Activated CD8-positive, alpha-beta memory T cell treated with anti-CD3 and anti-CD28 coated beads for 1 hour (primary cell): ENCODE measurements at places on chromosomes 1 and 21.

GRCh38 chr1:183188240-183188639, 2.2 kb downstream of the LAMC2 start:
- DNase-seq: no peak

GRCh38 chr1:182552527-182552926, 36.5 kb downstream of the RNASEL start:
- no peak for DNase-seq

- no peak for DNase-seq
These were observed 223.4 kb downstream of the DSCAM start for GRCh38 chr21:40623528-40623927.

GRCh38 chr21:44701541-44701940, 4.6 kb downstream of the KRTAP10-12 start:
- DNase-seq: no peak

- DNase-seq: no peak
These were observed 19.5 kb downstream of the HYI start for GRCh38 chr1:43434256-43434655.

- DNase-seq: no peak
These were observed 37.1 kb downstream of the PLA2G4A start for GRCh38 chr1:186865857-186866256.

DNA sequence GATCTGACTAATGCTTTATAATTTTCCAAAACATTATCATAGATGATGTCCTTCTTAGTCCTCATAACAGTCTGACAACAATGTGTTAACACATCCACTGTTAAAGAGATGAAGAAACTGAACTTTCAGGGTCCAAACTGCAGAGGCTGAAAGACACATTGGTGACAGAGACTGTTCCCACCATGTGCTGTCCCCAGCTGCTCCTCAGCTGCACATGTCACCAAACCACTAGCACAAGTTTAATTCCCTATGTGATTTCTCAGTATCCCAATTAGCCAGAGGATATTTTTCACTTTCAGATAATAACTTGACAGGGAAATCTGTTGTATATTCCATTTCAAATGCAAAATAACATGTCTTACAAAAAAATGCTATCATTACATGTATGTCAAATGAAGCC, 24.6 kb downstream of the LAMC2 start:
- no peak for DNase-seq

DNA sequence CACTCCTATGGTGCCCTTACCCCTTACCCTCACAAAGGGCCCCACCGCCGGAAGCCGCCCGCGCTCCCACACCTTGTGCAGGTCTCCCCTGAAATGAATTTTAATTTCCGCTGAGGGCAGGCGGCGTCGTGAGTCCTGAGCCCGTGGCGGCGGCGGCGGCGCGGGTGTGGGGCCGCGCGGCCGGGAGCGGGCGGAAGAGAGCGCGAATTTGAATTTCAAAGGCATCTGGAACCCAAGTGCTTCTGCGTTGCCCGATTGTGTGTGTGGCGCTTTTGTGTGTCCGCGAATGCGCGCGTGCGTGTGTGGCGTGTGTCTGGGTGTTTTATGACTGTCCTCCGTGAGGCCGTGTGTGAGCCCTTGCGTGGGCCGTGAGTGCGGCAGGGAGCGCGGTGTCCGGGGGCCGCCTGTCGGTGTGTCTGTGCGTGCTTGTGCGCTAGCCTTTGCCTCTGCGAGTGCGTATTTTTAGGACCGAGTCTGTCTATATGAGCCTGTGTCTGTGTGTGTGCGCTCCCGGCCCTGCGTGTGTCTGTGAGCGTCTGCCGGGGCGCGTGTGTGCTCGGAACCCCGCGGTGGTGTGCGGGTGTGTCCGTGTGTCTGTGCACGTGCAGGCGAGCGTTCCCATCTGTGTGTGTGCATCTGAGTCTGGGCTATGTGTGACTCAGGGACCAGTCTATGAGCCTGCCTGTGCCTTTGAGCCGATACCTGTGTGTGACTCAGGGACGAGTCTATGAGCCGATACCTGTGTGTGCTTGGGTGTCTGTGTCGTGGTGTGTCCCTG, 7.9 kb upstream of the ADGRB2 start:
- no peak for DNase-seq

GRCh38 chr1:239263801-239264200, 122.6 kb upstream of the CHRM3 start:
- no peak for DNase-seq

- no peak for DNase-seq
These were observed 21.9 kb upstream of the NBL1 start for GRCh38 chr1:19622204-19622603.

- DNase-seq: no peak
These were observed 198.7 kb downstream of the KCNT2 start for GRCh38 chr1:196409586-196409985.

GRCh38 chr1:27102707-27103468, 52.0 kb downstream of the SLC9A1 start:
- peak; percentile 71 for DNase-seq

- no peak for DNase-seq
These were observed 137.2 kb upstream of the ETS2 start for GRCh38 chr21:38668541-38668940.

DNA sequence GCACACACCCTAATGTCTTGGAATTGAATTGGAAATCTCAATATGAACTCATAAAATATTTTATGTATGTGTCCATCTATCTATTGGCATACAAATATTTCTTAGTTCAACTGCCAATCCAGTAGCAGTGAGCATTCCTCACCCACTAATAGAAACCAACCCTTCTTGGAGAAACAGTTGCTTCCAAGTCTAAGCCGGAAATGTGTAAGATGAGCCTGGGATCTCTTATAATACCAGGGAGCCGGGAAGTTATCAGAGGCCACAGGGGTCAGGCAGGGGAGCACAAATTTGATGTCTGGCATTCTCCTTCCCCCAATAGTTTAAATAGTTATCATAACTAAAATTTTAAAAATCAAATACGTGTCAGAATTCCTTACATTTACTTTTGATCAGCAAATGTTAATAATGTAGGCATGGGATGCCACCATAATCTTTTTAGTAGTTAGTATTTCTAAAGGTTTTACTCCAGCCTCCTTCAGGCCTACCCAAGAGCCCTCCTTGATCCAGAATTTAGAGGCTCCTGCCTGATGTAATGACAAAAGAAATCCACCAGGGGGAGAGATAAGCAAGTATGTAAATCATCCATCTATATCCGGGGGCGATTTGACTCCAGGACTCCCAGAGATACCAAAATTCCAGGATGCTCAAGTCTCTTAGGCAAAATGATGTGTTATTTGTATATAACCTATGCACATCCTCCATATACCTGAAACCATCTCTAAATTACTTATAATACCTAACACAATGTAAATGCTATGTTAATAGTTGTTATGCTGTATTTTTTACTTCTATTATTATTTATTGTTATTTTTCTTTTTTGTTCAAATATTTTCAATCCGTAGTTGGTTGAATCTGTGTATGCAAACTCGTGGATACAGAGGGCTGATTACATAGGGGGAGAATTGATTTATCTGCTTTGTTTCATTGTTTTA, 218.7 kb upstream of the COA6 start:
- no peak for DNase-seq

- DNase-seq: no peak
These were observed 93.2 kb downstream of the CCDC185 start for GRCh38 chr1:223486366-223486765.

- DNase-seq: no peak
These were observed 106.5 kb upstream of the SLC44A3 start for GRCh38 chr1:94713472-94714141.

DNA sequence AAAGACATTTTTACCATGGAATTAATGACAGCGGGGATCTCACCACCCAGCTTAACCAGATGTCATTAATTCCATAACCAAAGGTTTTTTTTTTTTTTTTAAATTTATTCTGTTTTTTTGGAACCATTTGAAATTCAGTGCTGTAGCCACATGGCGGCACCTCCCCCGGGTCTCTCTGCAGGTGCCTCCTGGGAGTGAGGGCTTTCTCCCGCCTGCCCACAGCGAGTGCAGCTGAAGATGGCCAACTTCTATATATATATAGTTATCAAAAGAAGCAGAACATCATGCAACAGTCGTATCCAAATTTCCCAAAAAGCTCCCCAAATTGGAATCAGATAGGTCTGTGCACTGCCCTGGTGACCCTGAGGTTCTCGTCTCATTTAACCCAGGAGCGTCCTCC, 3.6 kb downstream of the KRTAP10-8 start:
- no peak for DNase-seq

DNA sequence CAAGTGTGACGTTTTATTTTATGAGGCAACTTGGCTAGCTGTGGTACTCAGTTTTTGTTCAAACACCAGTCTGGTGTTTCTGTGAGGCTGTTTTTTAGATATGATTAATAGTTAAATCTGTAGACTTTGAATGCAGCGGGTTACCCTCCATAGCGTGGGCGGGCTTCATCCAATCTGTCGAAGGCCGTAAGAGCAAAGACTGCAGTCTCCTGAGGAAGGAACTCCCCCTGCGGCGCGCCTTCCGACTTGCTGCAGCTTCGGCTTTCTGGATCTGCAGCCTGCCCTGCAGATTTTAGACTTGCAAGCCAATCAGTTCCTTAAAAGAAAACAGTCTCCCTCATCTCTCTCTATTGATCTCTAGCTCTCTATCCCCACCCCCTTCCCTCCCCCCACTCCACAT, 4.2 kb upstream of the ZNF496 start:
- no peak for DNase-seq
